ENCODE measurements at places on chromosomes 7 and 10.

DNA sequence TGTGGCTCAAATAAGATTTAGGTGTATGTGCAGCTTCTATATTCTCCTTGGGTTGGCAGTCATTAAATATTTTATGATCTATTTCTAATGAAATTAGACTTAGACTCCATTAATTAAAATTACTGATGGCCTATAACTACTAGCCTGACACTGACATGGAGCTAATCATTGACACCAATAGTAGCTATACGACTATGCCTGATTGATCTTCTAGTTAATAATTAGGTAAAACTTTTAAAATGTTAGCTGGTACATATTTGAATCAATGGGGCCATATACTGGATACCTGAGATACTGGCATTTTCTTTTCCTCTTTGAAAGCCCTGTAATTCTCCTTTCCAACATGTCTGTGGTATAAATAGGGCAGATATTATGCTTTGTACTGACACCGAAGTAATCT lies 14.4 kb downstream of the WEE2 start:
- no peak for DNase-seq

DNA sequence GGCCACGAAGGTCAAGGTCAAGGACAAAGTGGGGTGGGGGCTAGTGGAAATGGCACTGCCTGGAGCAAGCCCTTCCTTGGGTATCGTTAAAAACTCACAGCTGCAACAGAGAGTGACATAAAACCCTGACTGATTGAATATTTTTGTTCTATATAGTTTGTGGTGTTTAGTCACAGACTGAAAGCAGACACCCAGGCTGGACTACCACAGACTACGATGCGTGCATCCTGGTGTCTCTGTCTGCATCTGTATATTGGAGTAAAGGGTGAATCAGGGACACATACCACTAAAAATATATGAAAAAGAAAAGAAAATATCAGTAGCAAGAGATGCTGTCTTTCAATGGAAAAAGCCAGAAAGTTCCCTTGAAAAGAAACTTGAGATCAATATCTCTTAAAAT lies 101.4 kb downstream of the KLF6 start:
- no peak for DNase-seq

GRCh38 chr10:48965460-48965859 lies 25.8 kb upstream of the LRRC18 start:
- no peak for DNase-seq

DNA sequence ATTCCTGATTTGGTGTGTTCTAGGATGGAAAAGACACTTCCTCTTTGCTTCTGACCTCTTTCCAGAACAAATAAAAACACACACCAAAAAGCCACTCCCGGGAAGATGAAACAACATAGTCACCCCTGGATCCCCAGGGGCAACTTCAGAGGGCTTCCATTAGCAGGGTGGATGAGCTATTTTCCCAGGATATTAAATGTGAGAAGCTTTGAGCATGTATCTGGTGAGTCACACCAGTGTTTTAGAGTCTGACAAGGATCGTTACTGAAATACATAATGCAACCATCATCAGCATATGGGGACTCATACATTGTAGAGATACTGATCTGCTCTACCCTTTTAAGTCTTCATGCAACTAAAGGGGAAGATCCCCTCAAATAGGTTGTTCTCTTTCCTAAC lies 115.5 kb upstream of the ZNF438 start:
- DNase-seq, result no peak

- DNase-seq, result no peak
Measured at GRCh38 chr7:17136126-17136525, 162.3 kb upstream of the AHR start.

DNA sequence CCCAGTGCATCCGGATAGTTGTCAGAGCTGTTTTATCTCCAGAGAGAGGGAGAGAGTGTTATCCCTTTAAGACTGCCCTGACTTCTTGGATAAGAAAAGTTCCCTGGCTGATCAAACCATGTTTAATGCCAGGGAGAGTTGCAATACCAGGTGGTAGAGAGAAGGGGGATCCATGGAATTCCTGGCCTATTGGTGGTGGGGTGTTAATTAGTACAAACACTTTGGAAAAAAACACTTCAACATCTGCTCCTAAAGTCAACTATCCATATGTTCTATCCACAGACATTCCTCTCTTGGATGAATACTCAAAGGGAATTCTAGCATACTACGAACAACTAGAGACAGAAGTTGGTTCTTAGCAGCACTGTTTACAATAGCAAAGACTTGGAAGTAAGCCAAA lies 307.2 kb downstream of the TCERG1L start:
- no peak for DNase-seq

DNA sequence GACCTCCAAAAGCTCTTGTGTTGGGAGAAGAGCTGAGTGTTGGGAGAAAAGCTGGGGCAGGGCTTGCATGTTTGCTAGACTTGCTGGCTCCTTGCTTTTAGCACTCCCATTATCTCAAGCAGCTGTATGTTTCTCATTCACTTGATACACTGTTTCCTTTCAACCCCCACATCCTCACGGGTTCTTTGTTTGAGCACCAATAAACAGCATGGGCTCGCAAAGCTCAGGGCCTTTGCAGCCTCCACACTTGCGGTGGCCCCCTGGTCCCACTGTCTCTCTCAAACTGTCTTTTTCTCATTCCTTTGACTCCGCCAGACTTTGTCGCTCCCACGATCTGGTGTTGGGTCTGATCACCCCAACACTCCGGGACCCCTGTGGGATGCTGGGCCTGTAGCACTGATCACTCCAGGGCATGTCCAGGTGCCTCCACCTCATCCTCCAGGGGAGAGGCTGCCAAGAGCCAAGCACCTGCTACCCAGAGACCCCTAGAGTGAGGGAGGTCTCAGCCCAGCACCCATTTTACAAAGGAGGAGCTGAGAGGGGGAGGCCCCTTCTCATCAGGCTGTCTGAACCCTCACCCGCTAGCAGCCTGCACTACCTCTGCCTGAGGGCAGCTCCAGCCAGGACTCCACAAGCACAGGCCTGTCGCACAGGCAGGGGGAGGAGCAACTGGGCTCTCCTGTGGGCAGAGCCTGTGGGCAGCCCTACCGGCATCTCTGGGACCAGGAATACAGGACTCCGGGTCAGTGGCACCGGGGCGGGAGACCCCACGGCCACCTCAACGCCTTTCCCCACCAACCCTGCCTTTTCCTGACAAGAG lies 49.1 kb upstream of the MSMB start:
- no peak for DNase-seq

- DNase-seq, result no peak
Measured at GRCh38 chr7:130141884-130142653, 63.1 kb downstream of the TMEM209 start.

DNA sequence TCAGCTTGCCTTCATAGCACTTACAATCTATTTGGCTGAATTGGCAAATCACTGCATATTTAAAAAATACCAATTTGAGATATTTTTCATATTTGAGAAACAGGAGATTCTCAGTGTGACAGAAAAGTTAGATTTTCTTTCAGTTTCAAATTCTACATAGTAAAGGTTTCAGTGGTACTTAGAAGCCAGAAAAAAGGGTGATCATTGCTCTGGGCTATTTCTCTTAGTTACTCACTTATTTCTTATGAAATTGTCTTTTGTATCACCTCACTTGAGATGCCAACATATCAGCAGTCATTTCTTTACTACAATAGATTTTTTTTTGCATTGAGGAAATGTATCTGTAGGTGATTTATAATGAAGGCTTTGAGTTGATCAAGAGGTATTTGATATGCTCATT lies 478.2 kb downstream of the GATA3 start:
- DNase-seq, result no peak

DNA sequence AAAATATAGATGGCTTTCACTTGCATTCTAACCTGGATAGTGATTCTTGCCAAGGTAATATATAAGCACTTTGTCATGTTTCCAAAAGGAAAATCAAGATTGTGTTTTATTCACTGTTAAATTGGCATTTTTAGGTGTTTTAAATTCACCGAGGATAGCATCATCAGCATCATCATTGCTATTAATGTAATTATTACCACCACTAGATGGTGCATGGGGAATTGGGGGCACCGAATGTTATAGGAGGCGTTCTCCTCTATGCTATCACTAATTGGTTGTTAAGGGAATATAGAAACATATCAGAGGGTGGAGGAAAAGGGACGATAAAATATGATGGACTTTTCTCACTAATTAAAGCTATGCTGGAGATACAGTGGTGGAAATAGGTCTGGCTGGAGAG lies 95.5 kb downstream of the CELF2 start:
- no peak for DNase-seq

DNA sequence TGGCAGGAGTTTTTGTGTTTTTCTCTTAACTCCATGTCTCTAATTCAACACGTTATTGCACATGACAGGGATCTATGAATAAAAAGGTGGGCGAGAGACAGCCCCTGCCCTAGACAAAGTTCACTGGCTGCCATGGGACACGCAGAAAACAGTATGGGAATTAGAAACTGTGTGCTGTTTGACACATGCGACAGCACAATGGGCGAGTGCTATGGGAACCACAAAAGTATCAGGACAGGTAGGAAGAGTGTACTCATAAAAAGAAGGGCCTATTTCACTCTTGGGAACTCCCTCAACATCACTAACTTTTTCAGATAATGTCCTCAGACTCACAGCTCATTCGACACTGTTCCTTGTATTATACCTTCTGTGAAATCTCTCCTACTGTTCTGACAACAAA lies 45.7 kb downstream of the MINDY3 start:
- no peak for DNase-seq

GRCh38 chr7:27180431-27181420 lies 4.3 kb downstream of the HOXA11 start:
- DNase-seq, result no peak

DNA sequence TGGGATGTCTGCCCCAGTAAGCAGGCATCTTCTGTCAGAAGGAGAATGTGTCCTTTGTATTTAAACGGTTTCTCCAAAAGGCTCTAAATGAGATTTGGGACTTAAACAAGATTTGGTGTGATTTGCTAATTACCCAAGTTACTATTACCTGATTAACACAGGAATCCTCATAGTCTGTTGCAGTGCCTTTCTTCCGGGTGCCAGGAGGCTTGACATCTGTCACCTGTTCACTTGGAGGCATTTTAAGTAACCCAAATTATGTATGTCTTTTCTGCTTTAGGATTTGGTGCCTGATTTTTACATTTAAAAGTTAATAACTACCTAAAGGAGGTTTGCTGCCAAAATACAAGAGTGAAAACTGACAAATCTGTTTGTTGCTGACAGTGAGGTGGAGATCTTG lies 587.9 kb upstream of the GALNT17 start:
- no peak for DNase-seq

- no peak for DNase-seq
Measured at GRCh38 chr10:100742936-100743335, 2.4 kb upstream of the PAX2 start.

GRCh38 chr7:117202511-117202910 lies 120.3 kb downstream of the WNT2 start:
- DNase-seq, result no peak

DNA sequence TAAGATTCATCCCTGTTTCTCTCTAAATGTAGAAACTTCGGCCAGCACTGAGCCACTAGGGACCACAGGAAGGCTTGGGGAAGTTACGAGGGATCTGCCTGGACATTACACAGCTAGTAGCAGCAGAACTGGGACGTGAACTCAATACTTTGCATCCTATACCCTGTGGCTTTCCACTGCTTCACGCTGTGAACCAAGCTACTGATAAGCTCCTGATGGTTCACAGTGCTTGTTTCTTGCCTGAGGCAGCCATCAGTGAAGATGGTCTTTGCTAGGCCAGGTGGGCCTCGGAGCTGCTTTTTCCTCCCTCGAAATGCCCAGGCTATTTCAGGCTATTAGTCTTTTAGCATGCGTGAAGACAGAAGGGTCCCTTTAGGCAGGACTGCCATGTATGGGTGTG lies 132.7 kb downstream of the SH3PXD2A start:
- no peak for DNase-seq

- DNase-seq, result no peak
Measured at GRCh38 chr10:43691485-43691884, 42.8 kb upstream of the ZNF32 start.

DNA sequence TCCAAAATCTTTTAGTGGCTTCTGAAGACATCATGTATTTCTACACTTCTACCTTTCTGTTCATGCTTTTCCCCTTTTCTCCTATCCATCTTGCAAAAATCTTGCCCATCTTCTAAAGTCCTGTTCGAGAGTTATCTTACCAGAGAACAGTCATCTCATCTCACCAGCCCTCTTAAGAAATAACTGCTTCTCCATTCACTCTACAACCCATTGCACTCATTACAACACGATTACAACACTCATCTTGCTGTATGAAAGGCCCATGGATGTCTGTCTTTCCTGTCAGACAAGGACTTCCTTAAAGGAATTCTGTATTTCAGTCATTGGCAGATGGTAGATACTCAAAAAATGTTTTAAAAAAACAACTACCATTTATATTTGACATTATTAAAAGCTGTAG lies 30.8 kb downstream of the ZNF438 start:
- no peak for DNase-seq

DNA sequence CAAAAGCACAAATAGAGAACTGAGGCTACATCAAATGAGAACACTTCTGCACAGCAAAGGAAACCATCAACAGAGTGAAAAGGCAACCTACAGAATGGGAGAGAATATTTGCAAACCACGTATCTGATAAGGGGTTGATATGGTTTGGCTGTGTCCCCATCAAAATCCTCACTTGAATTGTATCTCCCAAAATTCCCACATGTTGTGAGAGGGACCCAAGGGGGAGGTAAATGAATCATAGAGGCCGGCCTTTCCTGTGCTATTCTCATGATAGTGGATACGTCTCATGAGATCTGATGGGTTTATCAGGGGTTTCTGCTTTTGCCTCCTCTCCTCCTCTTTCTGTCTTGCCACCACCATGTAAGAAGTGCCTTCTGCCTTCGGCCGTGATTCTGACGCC lies 120.6 kb upstream of the FRMD4A start:
- no peak for DNase-seq

DNA sequence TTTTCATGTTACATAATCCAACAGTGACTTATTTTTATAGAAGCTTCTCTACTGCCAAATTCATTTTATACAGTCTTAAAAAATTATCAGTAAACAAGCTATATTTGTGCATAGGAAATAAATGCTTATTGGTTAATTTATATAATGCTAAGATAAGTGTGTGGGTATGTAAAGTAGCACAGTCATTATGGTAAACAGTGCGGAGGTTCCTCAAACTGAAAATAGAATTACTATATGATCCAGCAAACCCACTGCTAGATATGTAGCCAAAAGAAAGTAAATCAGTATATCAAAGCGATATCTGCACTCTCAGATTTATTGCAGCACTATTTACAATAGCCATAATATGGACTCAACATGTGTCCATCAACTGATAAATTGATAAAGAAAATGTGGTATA lies 71.1 kb downstream of the ATRNL1 start:
- no peak for DNase-seq

DNA sequence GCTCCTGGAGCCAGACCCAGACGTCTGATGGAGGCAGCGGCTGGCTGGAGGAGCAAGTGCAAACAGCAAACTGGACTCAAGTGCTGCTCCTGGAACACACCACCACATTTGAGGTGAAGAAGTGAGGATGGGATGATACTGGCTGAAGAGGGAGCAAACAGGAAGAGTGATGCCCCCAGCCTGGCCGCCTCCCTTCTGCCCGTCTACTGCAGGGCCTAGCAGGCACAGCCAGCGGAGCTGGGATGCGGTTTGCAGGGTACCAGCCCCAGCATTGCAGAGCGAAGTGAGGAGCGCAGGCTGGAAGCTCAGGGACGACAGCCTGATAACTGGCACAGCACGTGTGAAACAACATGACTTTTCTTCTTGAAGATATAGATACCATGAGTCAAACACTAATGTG lies 111.8 kb upstream of the ZNF32 start:
- no peak for DNase-seq
